ENCODE measurements at places on chromosomes 5 and 9.

DNA sequence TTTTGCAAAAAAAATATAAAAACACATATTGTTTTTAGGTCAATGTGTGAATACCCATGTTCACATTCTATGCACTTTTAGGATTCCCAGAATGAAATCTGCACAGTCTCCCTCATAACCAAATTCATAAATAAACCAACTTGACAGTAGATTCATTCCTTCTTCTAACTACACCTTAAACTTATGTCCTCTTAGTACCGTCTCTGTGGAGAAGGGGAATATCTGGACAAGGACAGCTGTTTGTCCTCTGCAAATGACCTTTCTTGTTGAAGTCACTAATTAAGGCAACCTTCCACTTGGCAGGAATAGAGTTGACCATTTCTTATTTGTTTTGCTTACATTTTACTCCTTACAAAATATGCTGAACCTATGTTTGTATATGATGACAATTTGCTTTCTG is 71.1 kb downstream of the FBN2 start:
- DNase-seq: no peak

DNA sequence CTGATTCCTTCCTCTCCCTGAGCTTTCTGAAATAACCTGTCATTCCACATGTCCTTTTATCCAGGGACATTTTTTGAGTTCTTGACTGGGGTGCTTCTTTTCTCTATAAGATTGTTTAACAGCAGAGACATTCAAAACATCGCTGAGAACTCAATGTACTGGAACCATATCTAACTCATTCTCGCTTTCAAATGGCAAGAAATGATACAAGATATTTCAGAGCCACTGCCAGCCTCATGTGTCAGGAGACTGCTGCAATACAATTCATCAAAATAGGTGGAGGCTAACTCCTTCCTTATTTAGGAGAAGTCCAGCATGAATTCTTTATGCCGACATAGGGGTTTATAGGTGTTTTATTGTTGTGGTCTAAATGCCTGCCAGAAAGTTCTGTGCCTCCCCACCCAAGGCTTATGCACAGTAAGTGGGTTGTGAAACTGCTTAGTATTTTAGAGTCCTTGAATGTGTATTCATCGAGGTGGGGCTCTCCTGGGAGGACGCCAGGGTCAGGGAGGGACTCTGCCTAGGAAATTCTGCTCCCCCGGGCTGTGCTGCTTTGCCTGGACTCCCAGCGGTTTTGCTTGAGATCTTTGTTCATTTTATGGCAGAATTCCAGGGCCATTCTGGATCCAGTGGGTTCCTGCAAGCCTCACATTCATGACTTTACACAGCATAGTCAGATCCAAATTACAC is 53.9 kb downstream of the ZNF474 start:
- DNase-seq: peak; percentile 87

DNA sequence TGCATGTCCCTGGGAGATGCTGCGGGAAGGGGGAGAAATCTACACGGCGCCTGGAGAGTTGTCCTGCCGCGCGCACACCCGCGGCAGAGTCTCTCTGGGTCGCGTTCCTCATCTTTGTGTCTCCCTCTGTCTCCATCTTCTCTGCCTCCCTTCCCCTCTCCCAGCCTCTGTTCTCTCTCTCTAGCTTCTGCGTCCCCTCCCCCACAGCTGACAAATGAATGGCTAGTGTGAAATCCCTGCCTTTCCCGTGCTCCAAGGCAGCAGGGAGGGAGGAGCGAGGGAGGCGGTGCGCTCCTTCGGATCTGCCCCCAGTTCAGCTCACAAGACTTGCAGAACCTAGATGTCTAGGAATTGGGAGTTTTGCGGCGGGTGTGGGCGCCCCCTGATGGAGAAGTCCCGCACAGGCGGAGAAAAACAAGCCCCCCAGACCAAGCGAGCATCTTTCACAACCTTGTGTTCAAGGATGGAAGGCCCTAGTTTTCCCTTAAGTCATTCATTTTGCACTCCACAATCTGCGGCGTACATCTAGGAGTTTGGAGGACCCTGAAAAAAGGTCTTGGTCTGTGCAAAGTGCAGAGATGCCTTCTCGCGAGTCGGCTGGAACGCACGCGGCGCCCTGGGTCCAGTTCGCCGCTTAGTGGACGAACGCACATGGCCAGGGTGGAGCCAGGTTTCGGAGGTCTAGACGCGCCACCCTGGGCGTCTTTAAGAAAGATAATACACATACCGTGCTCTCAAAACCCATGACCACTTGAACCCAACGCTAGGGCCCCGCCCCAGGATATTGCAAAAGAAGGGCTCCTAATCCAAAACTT is 2.0 kb downstream of the VCAN start:
- DNase-seq: peak; percentile 94

- DNase-seq: no peak
Observed at GRCh38 chr9:84955971-84956370, 286.4 kb downstream of the NTRK2 start.

DNA sequence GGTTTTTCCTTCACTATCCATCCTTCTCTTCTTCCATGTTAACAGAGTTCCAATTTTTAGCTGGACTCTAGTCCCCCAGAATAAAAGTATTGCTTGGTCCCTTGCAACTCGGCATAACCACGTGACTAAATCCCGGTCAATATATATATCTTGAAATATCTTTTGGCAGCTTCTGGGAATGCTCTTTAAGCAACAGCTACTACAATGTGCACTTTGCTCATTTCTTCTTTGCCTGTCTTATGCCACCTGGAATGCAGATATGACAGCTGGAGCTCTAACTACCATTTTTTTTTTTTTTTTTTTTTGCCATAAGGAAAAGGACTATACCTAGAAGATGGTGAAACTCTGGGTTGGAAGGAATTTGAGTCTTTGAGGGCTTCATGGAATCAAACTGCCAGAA is 82.6 kb downstream of the GCNT4 start:
- DNase-seq: no peak

DNA sequence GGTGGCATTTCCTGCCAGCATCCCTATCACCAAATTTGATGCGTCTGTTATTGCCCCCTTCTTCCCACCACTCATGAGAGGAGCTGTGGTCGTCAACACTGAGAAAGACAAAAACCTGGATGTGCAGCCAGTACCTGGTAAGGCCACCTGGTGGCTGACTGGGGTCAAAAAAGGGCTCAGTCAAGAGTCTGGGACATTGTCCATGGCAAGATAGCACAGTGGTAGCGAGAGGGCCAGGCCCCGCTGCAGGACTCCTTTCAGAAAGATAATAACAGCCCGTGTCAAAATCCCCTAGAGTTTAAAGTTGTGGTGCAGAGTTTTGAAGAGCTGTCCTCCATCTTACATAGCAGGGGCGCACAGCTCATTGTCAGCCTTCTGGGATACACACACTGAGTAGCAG is 40.8 kb downstream of the CSF1R start:
- no peak for DNase-seq

Data from RWPE1 (cell line).